ENCODE measurements at places on chromosomes 11 and 22. TPM values are rescaled to one million over a fixed set of nuclear protein-coding genes. Genes with fewer than 3 reads are reported as not detected.

UPB1 gene
- total RNA-seq: 1.2 TPM

OR51B4 gene
- total RNA-seq: not detected

OR52I1 gene
- total RNA-seq: not detected

DNA sequence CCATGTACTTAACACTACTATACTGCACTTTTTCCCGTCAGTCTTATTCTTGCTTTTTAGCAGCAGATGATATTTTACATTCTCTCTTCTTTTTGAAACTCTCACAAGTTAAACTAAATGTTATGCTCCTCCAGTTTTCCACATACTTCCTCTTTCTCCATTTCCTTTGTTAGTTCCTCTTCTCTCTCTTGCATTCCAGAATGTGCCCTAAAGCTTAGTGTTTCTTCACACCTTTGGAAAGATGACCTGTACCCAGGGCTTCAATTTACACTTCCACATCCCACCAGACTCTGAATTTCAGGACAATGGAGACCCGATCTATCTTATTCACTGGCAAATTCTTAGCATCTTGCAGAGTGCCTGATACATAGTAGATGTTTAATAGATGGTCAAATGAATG is 51.8 kb downstream of the APIP start:
- H3K4me1 ChIP-seq: no peaks in the 10 kb centered on the region
- no peaks in the 10 kb centered on the region for H3K36me3 ChIP-seq
- H3K27ac ChIP-seq: no peak overlapping the region
- H3K4me3 ChIP-seq: no peak overlapping the region

- no peaks in the 10 kb centered on the region for H3K4me1 ChIP-seq
- H3K4me3 ChIP-seq: no peak overlapping the region
- peaks cover 5% of the 10 kb centered on the region for H3K27me3 ChIP-seq
- H3K36me3 ChIP-seq: no peaks in the 10 kb centered on the region
- no peak for DNase-seq
- H3K27ac ChIP-seq: no peak overlapping the region
Measured at GRCh38 chr11:130458410-130458729, 9.9 kb downstream of the ADAMTS15 start.

GRCh38 chr11:121482231-121483129 is 29.7 kb upstream of the SORL1-AS1 start:
- peak overlapping the region; percentile 79 for H3K4me3 ChIP-seq
- peaks cover 50% of the 10 kb centered on the region for H3K4me1 ChIP-seq
- DNase-seq: peak; percentile 48
- H3K36me3 ChIP-seq: peaks cover 13% of the 10 kb centered on the region
- H3K27me3 ChIP-seq: no peaks in the 10 kb centered on the region

- no peak overlapping the region for H3K4me3 ChIP-seq
- H3K4me1 ChIP-seq: no peaks in the 10 kb centered on the region
- no peak for DNase-seq
Measured at GRCh38 chr11:84333221-84333620, 1047.1 kb upstream of the CCDC90B start.

GRCh38 chr11:104443387-104443786 is 279.4 kb upstream of the PDGFD start:
- DNase-seq: no peak
- peaks cover 5% of the 10 kb centered on the region for H3K27me3 ChIP-seq
- no peaks in the 10 kb centered on the region for H3K4me1 ChIP-seq
- H3K27ac ChIP-seq: no peak overlapping the region

DNA sequence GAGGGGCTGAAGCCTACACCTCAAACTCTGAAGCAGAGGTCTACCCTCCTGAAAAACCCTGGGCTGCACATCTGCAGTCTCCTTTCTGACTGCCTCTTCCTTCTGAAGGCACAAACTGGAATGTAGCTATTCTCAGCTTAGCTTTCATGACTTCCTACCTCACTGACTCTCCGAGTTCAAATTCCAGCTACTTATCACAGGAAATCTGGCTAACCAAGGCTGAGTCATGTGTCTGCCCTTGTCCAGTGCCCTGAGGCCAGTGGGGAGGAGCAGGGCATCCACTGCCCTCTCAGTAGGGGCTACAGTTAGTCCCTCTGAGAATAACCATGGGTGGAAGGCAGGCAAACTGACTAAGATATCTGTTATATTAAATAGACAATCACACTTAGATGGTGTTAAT is 29.2 kb downstream of the PDGFD start:
- no peaks in the 10 kb centered on the region for H3K27me3 ChIP-seq
- no peak for DNase-seq
- H3K36me3 ChIP-seq: no peaks in the 10 kb centered on the region

GRCh38 chr22:20079745-20080444 is at the start of gene DGCR8:
Gene DGCR8 (plus strand): TSS chr22:20080241. CDS start chr22:20085964, 5,723 bp downstream.
- H3K4me1 ChIP-seq: peaks cover 45% of the 10 kb centered on the region
- H3K27me3 ChIP-seq: no peaks in the 10 kb centered on the region
- H3K36me3 ChIP-seq: no peaks in the 10 kb centered on the region
- H3K4me3 ChIP-seq: peak within 1 kb of the TSS; percentile 88
- peak within 1 kb of the TSS; percentile 76 for H3K27ac ChIP-seq

- no peak for DNase-seq
- no peak overlapping the region for H3K27ac ChIP-seq
- no peaks in the 10 kb centered on the region for H3K4me1 ChIP-seq
- no peaks in the 10 kb centered on the region for H3K27me3 ChIP-seq
Measured at GRCh38 chr11:131840545-131840944, 470.1 kb downstream of the NTM start.

DNA sequence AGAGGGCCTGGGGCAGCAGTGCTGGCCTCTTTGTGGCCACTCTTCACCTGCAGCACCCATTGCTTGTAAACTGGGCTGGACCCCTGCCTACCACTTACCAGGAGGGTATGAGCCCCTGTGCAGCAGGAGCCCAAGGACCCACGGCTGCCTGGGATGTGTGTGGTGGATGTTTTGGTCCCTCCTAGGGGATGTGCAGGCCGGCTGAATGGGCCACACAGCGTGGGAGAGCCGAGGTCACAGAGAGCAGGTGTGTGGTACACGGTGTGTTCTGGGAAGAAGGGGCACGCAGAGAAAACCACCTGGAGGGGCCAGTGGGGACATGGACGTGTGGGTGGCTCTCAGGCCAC is 19.3 kb upstream of the GNB1L start:
- no peaks in the 10 kb centered on the region for H3K36me3 ChIP-seq
- H3K4me3 ChIP-seq: no peak overlapping the region
- H3K27ac ChIP-seq: no peak overlapping the region
- H3K27me3 ChIP-seq: no peaks in the 10 kb centered on the region
- H3K4me1 ChIP-seq: no peaks in the 10 kb centered on the region

DNA sequence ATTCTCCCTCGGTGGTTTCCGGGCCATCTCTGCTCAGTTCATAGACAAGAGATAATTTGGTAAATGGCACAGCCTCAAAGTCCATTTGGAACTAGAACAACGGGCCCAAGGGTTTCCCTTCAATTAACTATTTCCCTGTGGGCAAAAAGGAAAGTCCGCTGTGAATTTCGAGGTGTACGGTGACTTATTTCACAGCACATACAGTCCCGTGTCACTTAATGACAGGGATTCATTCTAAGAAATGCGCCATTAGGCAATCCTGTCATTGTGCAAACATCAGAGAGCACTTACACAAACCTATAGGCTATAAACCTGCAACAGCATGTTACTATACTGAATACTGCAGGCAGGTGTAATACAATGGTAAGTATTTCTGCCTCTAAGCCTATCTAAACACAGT is 551.6 kb downstream of the OPCML start:
- no peak overlapping the region for H3K4me3 ChIP-seq
- H3K27me3 ChIP-seq: no peaks in the 10 kb centered on the region
- no peak overlapping the region for H3K27ac ChIP-seq
- H3K36me3 ChIP-seq: no peaks in the 10 kb centered on the region
- DNase-seq: no peak

DNA sequence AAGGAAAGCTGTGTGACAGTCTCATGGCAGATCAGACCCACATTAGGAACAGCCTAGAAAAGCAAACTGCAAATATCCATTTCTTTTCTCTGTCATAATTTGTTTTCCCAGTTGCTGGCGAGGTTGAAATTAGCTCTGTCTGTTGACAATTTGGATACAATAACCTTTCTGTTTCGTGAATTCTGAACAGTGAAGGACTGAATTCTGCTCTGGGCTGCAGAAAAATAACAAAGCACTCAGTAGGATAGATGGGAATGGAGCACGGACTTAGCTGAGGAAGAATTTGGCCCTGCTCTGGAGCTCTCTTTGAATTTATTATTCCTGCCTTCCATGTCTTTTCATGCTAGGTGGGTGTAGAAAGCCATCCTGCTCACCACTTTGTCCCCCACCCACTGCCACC is 140.3 kb downstream of the RRAS2 start:
- H3K27me3 ChIP-seq: no peaks in the 10 kb centered on the region
- no peaks in the 10 kb centered on the region for H3K36me3 ChIP-seq
- H3K4me1 ChIP-seq: no peaks in the 10 kb centered on the region

- no peaks in the 10 kb centered on the region for H3K36me3 ChIP-seq
- no peak overlapping the region for H3K27ac ChIP-seq
- no peak for DNase-seq
- H3K27me3 ChIP-seq: peaks cover 38% of the 10 kb centered on the region
- H3K4me3 ChIP-seq: no peak overlapping the region
Measured at GRCh38 chr22:49132009-49132408, 695.7 kb downstream of the BRD1 start.

DNA sequence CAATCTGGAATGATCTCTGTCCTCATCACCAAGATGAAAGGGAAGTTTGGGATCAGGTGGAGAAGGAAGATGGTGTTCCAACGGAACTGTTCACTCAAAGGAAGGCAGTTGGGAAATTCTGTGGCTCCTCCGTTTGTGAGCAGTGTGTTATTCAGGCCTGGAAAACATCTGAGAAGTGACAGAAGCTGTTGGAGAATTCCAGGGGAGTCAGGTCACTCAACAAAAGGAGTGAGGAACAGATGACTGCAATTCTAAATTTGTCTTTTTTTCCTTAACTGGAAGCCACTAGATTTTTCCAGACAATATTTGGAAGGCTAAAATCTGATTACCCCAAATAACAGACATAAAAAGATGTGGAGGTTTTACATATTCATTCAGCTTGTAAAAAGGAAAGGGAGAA is 107.8 kb downstream of the CD44 start:
- peaks cover 44% of the 10 kb centered on the region for H3K4me1 ChIP-seq
- H3K4me3 ChIP-seq: no peak overlapping the region
- DNase-seq: no peak
- no peaks in the 10 kb centered on the region for H3K27me3 ChIP-seq
- no peaks in the 10 kb centered on the region for H3K36me3 ChIP-seq

GRCh38 chr22:31719850-31720471 is 30.0 kb downstream of the PRR14L start:
- peaks cover 28% of the 10 kb centered on the region for H3K36me3 ChIP-seq
- no peak overlapping the region for H3K4me3 ChIP-seq
- no peaks in the 10 kb centered on the region for H3K27me3 ChIP-seq
- DNase-seq: no peak

GRCh38 chr11:10580623-10581022 is 12.2 kb upstream of the LYVE1 start:
- H3K36me3 ChIP-seq: no peaks in the 10 kb centered on the region
- H3K4me1 ChIP-seq: no peaks in the 10 kb centered on the region
- peaks cover 20% of the 10 kb centered on the region for H3K27me3 ChIP-seq
- no peak for DNase-seq
- no peak overlapping the region for H3K4me3 ChIP-seq

DNA sequence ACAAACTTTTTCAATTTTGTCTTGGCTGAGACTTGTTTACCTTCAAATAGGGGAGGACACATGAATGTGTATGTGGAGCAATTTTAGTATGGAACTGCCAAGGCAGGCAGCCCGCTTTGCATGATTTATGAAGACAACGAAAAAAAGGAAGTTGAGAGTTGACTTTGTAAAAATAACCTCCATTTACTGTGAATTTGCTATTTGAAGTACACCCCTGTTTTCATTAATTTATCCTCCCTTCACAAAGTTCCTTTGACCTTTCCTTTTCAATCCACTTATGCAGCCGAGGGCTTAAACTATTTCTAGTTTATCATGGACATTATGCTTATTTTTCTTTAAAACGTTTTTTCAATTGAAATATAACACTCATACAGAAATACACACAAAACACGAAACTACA is 369.6 kb upstream of the CADM1 start:
- no peaks in the 10 kb centered on the region for H3K27me3 ChIP-seq
- H3K4me1 ChIP-seq: no peaks in the 10 kb centered on the region
- DNase-seq: no peak
- H3K27ac ChIP-seq: no peak overlapping the region

DNA sequence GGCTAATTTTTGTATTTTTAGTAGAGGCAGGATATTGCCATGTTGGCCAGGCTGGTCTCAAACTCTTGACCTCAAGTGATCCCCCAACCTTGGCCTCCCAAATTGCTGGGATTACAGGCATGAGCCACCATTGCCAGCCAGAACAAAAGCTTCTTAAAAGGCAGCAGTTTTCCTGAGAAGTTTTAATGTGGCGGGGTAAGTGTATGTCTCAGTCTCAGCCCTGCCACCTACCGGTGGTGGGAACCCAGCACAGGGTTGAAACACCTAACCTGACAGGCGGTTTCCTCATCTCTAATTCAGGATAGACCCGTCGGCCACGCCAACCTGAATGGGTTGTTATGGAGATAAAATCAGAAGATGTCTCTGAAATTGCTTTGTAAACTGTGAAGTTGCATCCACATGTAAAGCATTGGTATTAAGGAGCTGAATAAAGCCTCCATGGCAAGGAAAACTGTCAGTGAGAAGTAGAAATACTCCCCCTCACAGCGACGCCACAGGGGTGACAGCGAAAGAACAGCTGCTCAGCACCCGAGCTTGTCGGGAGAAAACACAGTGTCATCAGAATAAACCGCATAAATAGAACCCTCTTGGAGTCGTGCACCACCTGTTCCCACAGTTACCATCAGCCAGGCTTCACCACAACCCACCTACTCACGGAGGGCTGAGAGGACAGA is 165.9 kb upstream of the NCAM1 start:
- H3K4me3 ChIP-seq: no peak overlapping the region
- H3K4me1 ChIP-seq: no peaks in the 10 kb centered on the region
- H3K27me3 ChIP-seq: no peaks in the 10 kb centered on the region

DNA sequence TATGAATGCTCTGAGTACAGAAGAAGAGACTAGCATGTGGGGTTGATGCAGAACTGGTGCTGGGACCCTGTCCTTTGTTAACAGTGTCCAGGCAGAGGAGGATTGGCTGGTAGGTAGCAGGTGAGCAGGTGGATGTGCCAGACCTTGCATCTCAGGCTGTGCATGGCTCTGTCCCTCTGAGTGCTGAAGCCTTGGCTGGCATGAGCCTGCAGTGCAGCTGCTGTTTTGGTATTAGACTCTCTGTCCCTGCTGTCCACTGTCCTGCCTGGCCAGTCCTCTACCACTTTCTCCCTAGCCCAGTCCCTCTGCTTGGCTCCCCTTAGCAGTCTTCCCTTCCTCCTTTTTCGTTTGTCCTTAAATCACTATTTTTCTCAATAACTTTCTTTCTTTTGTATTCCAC is 213.6 kb upstream of the ZBED5 start:
- no peak overlapping the region for H3K27ac ChIP-seq
- H3K36me3 ChIP-seq: no peaks in the 10 kb centered on the region
- no peak overlapping the region for H3K4me3 ChIP-seq
- H3K27me3 ChIP-seq: no peaks in the 10 kb centered on the region
- no peak for DNase-seq
- H3K4me1 ChIP-seq: peaks cover 23% of the 10 kb centered on the region

- H3K36me3 ChIP-seq: no peaks in the 10 kb centered on the region
- DNase-seq: no peak
- no peak overlapping the region for H3K27ac ChIP-seq
- no peak overlapping the region for H3K4me3 ChIP-seq
Measured at GRCh38 chr11:129608711-129609110, 206.9 kb upstream of the TMEM45B start.
